Activated gamma-delta T cell (primary cell): ENCODE measurements at places on chromosomes 16 and 17.

GRCh38 chr17:81824595-81824994 is 8.5 kb downstream of the MCRIP1 start:
- DNase-seq, result no peak

DNA sequence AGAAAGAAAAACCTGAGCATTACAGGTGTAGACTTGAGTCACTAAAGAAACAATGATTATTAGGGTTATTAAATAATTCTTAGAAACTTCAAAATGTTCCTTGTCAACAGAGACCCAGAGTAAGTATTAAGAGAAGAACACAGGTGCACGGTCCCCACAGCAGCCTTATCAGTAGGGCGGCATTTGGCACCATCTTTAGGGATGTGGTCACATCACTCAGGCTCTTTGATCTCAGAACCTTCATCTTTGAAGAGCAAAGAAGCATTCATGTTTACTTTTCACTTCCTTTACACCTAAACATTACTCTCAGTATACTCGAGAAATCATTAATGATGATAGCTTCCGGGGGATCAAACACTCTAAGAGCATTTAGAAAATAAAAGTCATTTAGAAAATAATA is 928.7 kb downstream of the KCNJ2 start:
- no peak for DNase-seq

- DNase-seq, result no peak
Measured at GRCh38 chr16:81810361-81810760, 31.3 kb downstream of the PLCG2 start.

- no peak for DNase-seq
Measured at GRCh38 chr17:44922136-44922535, 6.8 kb upstream of the GFAP start.

DNA sequence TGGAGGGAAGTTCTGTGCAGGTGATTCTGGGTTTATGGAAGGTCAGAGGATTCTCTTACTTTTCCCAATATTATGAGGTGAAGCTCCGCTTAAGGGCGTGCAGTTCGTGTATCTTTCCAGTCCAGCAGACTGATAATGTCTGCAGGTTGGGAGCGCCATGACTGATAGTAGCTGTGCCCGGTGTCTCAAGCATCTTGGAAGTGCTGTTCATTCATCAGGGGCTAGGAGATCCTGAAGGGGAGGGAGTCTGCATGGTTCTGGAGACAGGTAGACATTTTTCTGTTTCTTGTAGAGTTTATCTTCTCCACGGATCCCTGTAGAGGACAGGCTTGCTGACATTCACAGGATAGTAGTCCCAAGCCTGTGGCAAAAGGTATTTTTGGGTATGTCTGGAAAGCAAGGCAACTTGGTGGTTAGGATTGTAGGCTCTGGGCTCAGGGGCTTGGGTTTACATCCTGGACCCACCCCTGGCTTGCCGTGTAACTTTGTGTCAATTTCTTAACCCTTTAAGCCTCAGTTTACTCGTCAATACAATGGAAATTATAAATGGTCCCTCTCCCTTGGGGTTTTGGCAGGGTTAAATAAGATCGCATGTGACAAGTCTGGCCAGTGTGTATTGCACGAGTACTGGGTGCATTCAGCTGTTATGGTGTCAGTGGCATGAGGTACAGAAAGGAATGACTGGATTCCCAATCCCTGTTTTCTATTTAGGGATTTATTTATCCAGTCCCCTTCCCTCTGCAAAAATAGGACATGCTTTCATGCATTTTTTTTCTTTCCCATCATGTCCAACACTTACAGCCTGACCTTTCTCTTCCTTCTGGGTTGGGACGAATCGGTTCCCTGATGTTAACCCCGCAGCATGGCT is 8.2 kb downstream of the HLF start:
- DNase-seq, result no peak

GRCh38 chr16:11698271-11698689 is 30.0 kb downstream of the SNN start:
- no peak for DNase-seq

GRCh38 chr16:66651474-66651765 is 45.1 kb downstream of the CMTM4 start:
- no peak for DNase-seq

GRCh38 chr17:20202141-20202621 is 193.0 kb downstream of the SPECC1 start:
- DNase-seq, result no peak

DNA sequence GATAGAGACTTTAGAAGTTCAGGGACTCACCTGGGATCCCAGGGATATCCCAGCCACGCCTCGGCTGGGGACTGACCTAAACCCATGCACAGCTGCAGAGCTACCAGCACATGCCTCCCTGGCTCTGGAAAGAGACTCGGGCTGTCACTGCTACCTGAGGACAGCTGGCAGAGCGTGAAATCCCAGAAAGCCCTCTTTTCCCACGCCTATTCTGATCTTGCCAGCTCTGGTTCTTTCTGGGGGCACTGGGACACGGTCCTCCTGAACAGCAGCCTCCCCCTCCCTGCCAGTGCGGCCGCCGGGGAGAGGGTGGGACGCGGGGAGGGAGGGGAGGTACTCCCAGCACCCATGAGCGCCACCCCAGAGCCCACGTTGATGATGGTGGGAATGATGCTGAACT is 10.8 kb downstream of the P2RX5 start:
- no peak for DNase-seq

DNA sequence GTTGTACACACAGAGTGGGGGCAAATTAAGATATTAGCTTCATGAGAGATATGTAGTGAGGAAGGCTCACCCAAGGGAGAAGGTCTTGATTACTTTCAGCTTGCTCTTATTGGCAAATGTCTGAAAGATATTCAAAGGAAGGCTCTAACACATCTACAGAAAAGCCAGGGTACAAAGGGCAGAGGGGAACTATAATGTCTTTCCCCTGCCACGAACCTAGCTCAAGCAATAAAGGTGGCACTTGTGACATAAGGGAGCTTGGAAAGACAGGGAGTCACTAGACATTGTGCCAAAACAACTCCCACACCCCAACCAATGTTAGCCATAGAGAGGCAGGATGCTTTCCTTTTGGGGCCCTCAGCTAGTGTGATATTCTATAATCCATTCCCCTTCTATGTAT is 52.2 kb upstream of the SOX9 start:
- no peak for DNase-seq

DNA sequence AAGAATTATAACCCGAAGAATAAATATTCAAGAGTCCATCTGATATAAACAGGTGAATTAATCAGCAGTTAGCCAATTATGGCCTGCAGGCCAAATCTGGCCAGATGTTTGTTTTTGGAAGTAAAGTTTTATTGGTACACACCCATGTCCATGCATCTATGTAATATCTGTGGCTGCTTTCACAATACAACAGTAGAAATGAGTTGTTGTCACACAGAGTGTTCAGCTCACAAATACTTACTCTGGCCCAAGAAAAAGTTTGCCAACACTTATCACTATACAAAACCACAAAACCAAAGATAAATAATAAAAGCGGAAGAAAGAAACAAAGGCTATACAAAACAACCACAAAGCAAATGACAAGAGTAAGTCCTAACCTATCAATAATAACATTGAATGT is 109.4 kb downstream of the CDYL2 start:
- no peak for DNase-seq

DNA sequence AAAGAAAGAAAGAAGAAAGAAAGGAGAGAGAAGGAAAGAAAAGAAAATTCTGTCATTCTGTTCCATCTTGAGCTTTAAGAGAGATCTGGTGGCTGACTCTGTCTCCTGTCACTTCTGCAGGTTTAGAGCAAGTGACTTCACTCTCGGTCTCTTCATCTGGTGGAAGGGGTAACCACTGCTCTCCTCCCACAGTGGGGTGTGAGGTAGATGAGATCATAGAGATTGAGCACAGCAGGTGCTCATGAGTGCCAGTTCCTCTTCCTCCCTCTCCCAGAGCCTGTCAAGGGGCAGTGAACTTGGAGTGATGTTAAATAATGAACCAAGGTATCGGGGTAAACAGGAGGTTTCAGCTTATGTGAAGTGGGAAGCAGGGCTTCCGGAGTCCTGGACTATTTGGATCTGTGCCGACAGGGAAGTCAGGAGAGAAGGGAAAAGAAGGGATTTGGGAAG is 47.7 kb downstream of the BEAN1 start:
- DNase-seq, result no peak

GRCh38 chr17:42348104-42348503 is 40.1 kb downstream of the STAT3 start:
- DNase-seq, result no peak

DNA sequence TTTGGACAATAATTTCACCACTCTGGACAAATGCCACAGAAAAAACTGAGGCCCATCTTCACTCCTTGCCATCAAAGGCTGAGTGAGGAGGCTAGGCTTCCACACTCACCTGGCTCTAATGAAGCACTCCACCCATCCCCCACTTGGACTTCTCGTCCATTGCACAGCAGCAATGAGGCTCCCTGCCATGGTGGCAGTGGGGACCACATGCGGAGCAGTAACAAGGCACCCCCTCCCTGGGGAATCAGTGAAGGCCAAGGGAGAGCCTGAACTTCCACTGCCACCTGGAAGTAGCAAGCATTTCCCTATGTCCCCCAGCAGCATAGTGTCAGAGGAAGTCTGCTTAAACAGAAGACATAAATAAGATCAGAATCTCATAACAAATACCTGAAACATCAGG is 2.0 kb upstream of the GOSR1 start:
- DNase-seq, result no peak
